ENCODE measurements at places on chromosomes 5 and 9. TPM values are rescaled to one million over a fixed set of nuclear protein-coding genes. Genes with fewer than 3 reads are reported as not detected.

RPP25L gene
- 34.3 TPM for total RNA-seq

TAF11L10 gene
- total RNA-seq, result not detected

FAM151B gene
- total RNA-seq, result 4.8 TPM

DRD1 gene
- 2.6 TPM for total RNA-seq

GRM6 gene
- total RNA-seq, result not detected

C9orf43 gene
- total RNA-seq, result 0.50 TPM

PCDHGA9 gene
- 4.8 TPM for total RNA-seq

INSL4 gene
- total RNA-seq, result not detected

MAMDC2 gene
- 5.4 TPM for total RNA-seq

PAM gene
- 405 TPM for total RNA-seq

PCDHA13 gene
- total RNA-seq, result under 0.01 TPM

NUTM2F gene
- not detected for total RNA-seq

RALGDS gene
- total RNA-seq, result 23.6 TPM

TNIP1 gene
- 59.1 TPM for total RNA-seq

FBN2 gene
- 80.1 TPM for total RNA-seq

PHF24 gene
- total RNA-seq, result 0.17 TPM
